ENCODE measurements at places on chromosomes 5 and 9.

DNA sequence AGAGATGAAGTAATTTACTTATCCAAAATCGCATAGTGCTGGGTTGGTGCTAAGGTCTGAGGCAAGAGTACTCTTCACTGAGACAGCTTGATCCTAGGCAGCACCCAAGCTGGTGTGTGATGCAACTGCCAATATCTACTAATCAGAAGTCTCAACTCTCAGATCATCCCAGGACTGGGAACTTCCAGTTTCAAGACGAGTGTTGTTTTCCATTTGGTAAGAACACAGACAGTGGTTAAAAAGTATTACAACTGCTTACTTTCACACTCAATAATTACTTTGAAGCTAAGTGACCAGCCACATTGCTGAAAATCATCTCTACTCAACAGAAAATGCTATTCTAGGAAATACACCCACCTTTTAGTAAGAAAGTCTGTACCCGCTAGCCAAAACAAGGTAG is 45.3 kb downstream of the FBXW11 start:
- no peak for DNase-seq

GRCh38 chr9:105114964-105115728 is 129.3 kb upstream of the SLC44A1 start:
- no peak for DNase-seq

DNA sequence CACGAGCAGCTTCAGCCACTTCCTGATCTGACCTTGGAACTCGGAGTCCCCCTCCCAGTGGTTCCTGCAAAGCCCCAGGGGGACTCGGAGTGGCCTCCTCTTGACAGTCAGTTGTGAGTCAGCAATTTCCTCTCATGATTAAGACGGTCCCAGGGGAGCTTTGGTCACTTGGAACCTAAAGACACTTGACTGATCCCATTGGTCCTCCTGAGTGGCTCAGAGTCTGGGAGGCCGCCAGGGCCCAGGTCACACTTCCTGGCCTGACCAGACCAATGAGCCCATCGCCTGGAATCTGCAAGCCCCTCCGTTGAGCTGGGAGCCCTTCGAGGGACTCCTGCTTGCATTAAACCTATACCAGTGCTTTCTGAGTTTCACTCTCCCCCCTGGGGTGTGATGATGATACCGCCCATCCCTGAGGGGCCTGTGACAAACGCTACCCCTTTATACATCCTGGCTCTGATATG is 29.1 kb downstream of the TSPAN17 start:
- no peak for DNase-seq

GRCh38 chr9:119165131-119165530 is 204.1 kb downstream of the BRINP1 start:
- no peak for DNase-seq

GRCh38 chr5:79975422-79975821 is 15.6 kb downstream of the MTX3 start:
- no peak for DNase-seq

DNA sequence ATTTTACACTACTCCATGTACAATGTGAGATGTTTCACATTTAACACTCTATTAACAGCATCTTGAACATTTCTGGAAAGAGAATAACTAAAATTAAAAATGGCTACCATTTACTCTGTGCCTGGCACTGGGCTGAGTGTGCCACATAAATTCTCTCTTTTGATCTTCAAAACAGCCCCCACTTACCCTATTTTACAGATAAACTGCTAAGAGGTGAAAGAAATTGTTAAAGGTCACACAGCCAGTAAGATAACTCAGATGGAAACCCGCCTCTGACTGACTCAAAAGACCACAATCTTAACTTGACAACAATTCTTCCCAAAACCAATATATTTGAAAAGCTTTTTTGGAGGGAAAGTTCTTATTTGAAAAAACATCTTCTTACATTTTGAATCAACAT is 97.3 kb downstream of the MAPKAP1 start:
- DNase-seq: no peak

GRCh38 chr9:113919382-113919781 is 43.3 kb downstream of the ZNF618 start:
- DNase-seq: no peak

GRCh38 chr5:56466136-56466816 is 233.1 kb upstream of the ANKRD55 start:
- DNase-seq: no peak

DNA sequence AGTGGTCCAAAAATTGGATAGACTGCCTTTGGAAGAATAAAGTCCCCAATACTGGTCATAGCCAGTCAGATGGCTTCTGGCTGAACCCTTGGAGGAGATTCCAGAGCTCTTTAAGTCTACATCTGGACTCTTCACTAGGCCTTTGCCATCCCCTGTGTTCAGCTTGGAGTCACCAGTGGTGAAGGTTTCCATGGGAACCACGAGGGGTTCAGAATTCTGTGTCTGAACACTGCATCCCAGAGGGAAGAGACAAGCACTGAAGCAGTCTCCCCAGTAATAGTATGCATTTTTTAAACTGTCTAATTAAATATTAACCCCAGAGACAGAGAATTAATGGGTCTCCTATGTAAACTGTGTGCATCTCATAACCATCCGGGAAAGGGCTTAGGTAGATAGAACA is 38.2 kb downstream of the POU4F3 start:
- DNase-seq: no peak

- peak; percentile 33 for DNase-seq
These were observed 25.2 kb upstream of the PLAC8L1 start for GRCh38 chr5:146130440-146131045.

GRCh38 chr9:68546596-68547390 is 6.1 kb upstream of the TMEM252 start:
- no peak for DNase-seq

GRCh38 chr5:149995385-149996204 is 4.9 kb downstream of the TIGD6 start:
- DNase-seq: no peak

DNA sequence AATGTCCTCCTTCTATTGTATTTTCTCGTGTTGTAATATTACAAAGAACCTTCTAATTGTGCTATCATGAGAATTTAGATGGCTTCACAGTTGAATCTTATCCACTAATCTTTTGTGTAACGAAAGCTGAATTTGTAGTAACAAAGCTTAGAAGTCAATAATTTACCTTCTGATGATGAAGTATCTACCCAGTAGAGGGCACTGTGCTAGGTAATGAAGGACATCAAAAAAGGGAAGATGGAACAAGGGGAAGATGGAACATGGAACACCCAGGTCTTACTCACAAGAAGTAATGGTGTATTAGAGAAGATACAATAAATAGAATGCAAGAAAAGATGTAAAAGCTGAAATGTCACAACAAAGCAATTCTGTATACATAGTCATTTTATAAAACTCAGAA is 131.0 kb upstream of the CCNG1 start:
- peak; percentile 37 for DNase-seq

DNA sequence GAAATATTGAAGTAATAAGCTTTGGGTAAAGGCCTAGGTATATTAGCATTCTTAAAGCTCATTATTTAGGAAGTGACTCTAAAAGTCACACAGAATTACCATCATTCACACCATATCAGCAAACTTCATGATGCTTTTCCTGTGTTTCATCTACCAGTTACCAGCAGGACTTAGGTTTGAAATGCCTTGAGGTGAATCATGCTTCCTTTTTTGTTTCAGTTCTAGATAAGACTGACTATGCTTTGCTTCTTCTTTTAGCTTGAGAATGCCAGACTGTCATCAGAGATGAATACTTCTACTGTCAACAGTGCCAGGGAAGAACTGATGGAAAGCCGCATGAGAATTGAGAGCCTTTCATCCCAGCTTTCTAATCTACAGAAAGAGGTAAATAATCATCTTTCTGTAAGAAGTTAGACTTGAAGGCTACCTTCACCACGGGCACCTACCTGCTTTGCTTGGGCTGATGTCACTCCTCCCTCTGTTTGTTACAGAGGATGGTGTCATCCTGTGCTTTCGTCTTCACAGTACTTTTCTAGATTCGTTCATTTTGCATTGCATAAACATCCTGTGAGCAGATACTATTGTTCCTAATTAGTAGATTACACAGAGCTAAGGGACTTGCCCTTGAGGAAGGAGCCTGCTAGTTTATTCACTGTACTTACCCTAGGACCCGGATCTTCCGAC is 34.7 kb downstream of the LMNB1 start:
- no peak for DNase-seq

GRCh38 chr5:170254056-170254455 is 21.3 kb downstream of the C5orf58 start:
- DNase-seq: no peak

- peak; percentile 35 for DNase-seq
These were observed 176.3 kb upstream of the OTULINL start for GRCh38 chr5:14405267-14405666.

GRCh38 chr5:172754596-172755356 is 16.2 kb downstream of the DUSP1 start:
- no peak for DNase-seq

DNA sequence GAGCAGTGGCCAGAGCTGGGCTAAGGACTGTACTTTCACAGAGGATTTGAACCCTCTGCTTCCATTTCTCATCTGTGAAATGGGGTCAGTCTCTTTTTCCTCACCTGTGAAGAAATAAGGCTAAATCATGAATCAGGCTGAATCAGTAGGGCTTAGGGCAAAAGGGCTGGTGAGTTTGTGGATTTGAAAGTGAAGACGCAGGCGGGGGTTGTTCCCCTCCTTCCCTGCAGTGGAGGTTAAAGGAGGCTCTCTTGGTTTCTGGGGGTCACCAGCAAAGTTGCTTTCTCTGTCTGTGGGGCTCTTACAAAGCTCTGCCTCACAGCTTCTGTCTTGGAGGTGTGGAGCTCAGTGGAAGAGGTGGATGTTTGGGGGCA is 17.6 kb upstream of the NDST1 start:
- no peak for DNase-seq

DNA sequence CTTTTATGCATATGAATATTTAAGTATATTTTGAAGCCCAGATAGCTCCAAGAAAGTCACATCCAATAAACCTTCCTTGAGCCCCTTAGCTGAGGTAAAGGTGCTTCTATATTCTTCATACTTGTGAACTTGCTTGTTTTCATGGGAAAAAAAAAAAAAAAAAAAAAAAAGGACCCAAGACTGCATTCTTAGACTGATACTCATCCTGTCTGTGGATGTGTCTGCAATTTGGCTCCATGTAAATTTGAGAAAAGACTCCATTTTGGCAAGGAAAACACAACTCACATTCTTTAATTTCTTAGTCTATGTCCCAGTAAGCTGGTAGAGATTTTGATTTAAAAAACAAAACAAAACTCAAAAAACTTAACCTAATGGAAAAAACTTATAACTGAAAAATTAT is 238.3 kb downstream of the FBXL17 start:
- DNase-seq: peak; percentile 3

DNA sequence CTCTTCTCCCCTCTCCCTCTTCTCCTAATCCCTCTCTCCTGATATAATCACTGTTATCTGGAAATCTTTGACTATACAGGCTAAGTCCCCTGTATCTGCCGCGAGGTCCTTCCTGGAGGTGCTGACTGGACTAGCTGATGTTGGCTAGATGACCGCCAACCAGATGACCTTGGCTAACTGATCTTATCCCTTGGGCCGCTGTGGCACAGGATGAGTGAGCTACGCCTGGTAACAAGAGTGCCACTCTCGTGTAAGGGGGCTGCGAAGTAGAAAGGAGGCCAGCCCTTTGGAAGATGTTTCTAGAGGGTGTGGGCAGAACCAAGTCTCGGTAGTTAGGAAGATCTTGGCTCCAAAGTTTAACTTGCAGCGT is 345 bp upstream of the PRRC1 start:
- DNase-seq: no peak

- no peak for DNase-seq
These were observed 6.9 kb downstream of the SLC31A1 start for GRCh38 chr9:113228130-113228665.

DNA sequence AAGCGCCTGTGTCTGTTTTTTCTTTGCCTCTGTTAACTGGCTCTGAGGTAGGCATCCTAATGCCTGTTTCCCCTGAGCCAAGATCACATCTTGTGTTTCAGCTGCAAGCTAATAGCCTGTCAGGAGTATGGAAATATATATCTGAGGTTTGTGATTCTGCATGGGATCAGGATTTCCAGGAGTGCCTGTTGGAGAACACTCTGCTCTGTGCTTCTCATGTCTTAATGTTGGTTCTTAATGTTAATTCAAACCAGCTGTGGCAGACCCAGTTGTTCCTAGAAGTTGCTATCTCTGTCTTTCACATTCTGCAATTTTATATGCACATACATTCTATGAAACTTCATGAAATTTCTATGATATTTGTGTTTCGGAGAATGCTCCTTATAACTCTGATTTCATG is 72.1 kb downstream of the PGM5 start:
- DNase-seq: no peak

GRCh38 chr9:23771746-23772384 is 54.2 kb downstream of the ELAVL2 start:
- DNase-seq: no peak

GRCh38 chr5:61910771-61911170 is 395.2 kb upstream of the KIF2A start:
- no peak for DNase-seq
